ENCODE measurements at places on chromosomes 1 and 21.

GRCh38 chr1:162680419-162681121, 48.3 kb downstream of the DDR2 start:
- DNase-seq, result no peak

GRCh38 chr21:33286600-33287456, 20.7 kb downstream of the IL10RB start:
- no peak for DNase-seq

- no peak for DNase-seq
These were observed 235.9 kb upstream of the IRF2BP2 start for GRCh38 chr1:234845836-234846235.

GRCh38 chr1:215344539-215344938, 222.6 kb upstream of the KCTD3 start:
- DNase-seq, result no peak

DNA sequence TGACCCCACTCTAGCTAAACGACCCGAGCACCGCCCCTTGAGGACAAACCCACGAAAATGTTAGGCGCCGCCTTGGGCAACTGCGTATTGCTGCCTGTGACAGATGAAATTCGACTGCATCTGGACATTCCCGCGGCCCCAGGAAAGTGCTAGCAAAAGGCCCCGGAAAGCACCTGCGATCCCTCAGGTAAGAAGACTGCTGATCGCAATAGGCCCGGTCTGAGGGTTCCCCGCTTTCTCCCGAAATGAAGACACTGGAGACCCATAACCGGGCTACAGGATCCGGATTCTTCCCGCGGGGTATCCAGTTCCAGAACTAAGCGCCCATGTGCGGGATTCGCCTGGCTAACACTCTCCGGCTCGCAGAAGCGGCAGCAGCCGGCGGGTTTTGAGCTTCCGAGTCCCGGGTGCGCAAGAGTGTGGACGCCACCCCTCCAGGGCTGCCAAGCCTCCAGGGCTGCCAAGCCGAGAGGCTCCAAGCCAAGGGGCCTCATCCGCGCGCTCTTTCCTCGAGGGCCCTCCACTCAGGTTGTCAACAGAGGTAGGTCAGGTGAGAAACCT, 157.9 kb upstream of the NBPF11 start:
- no peak for DNase-seq

DNA sequence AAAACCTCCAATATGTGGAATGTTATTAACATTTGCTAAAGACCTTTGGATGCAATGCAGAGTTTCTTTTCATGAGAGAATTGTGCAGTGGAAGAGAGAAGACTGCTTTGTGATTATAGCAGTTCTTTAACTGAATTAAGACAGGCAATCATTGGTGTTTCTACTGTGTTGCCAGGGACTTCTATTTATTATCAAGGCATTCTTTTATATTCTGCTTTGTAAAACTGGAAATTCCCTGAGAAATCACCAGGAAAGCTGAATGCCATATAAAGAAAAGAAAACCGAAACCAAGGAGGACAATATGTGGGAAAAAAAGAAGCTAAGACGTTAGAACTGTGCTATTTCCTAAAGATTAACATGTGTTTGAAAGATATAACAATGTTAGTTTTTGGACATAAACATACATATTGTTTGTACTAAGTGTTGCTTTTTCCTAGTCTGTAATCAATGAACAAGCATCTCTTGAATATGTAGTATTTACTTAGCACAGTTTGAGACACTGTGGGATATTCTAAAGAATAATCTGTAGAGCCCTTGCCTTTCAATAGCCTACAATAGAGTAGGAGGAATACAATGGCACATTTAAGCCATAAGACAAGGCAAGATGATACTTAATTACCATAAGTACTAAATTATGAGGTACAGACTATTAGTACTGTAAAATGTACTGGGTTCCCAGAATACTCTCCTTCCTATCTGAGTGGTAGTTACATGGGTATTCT, 47.1 kb downstream of the EXTL2 start:
- no peak for DNase-seq

- DNase-seq, result no peak
These were observed 3.2 kb downstream of the EDN2 start for GRCh38 chr1:41481109-41481775.

- DNase-seq, result no peak
These were observed 214.8 kb downstream of the RERE start for GRCh38 chr1:8602471-8603219.

- DNase-seq, result no peak
These were observed 7.0 kb downstream of the KRTAP10-8 start for GRCh38 chr21:44618909-44619308.

Measured in GM04503 (cell line).